ENCODE measurements at places on chromosomes 6 and 20. TPM values are rescaled to one million over a fixed set of nuclear protein-coding genes. Genes with fewer than 3 reads are reported as not detected.

GRCh38 chr6:49790341-49790740 is 3.3 kb upstream of the PGK2 start:
- H3K36me3 ChIP-seq, result no peaks in the 10 kb centered on the region
- H3K27ac ChIP-seq, result no peak overlapping the region
- H3K27me3 ChIP-seq, result no peaks in the 10 kb centered on the region
- no peaks in the 10 kb centered on the region for H3K4me1 ChIP-seq

DNA sequence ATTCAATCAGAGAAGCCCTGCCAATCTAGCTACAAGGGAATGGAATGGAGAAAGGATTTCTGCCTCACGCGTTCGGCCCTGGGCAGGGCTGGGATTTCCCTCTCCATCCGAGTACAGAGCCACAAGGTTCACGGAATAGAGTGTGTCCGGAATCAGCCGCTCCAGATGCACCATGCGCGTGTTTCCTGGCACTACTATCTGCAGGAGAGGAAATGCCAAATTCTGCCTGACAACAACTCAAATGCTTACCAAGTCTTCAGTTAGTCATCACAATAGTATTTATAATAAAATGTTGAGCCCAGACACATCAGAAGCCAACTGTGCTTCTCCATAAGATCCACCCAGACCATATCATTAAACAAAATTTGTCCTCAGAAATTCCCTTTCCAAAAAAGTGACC is 75.1 kb downstream of the COL12A1 start:
- no peak overlapping the region for H3K27ac ChIP-seq
- no peak overlapping the region for H3K4me3 ChIP-seq
- no peak for DNase-seq
- no peaks in the 10 kb centered on the region for H3K36me3 ChIP-seq
- H3K27me3 ChIP-seq, result no peaks in the 10 kb centered on the region

AP5S1 gene
- polyA plus RNA-seq, result 6.6 TPM

RIPPLY2 gene
- polyA plus RNA-seq, result not detected

- H3K4me1 ChIP-seq, result no peaks in the 10 kb centered on the region
- H3K27ac ChIP-seq, result no peak overlapping the region
- H3K36me3 ChIP-seq, result no peaks in the 10 kb centered on the region
- H3K4me3 ChIP-seq, result no peak overlapping the region
- no peak for DNase-seq
These were observed 22.8 kb upstream of the RBBP8NL start for GRCh38 chr20:62449951-62450691.

DNA sequence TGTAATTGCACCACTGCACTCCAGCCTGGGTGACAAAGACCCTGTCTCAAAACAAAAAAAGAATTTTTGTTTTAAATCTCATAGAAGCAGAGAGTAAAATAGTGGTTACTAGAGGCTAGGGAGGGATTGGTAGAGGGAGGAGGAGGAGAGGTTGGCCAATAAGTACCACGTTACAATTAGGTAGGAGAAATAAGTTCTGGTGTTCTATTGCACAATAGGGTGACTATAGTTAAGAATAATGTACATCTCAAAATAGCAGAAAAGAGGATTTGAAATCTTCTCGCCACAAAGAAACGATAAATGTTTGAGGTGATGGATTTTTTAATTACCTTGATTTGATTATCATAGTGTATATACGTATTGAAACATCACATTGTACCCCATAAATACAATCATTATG is 27.1 kb upstream of the TOP1 start:
- peaks cover 52% of the 10 kb centered on the region for H3K4me1 ChIP-seq
- peak overlapping the region; percentile 86 for H3K27ac ChIP-seq
- H3K27me3 ChIP-seq, result no peaks in the 10 kb centered on the region
- no peak overlapping the region for H3K4me3 ChIP-seq

- no peaks in the 10 kb centered on the region for H3K4me1 ChIP-seq
- H3K36me3 ChIP-seq, result no peaks in the 10 kb centered on the region
- no peak for DNase-seq
- no peaks in the 10 kb centered on the region for H3K27me3 ChIP-seq
- no peak overlapping the region for H3K4me3 ChIP-seq
These were observed 67.9 kb upstream of the BMP5 start for GRCh38 chr6:55943329-55943728.

GRCh38 chr20:32809907-32810306 is 9.8 kb upstream of the MAPRE1 start:
- H3K27ac ChIP-seq, result no peak overlapping the region
- no peak overlapping the region for H3K4me3 ChIP-seq

DNA sequence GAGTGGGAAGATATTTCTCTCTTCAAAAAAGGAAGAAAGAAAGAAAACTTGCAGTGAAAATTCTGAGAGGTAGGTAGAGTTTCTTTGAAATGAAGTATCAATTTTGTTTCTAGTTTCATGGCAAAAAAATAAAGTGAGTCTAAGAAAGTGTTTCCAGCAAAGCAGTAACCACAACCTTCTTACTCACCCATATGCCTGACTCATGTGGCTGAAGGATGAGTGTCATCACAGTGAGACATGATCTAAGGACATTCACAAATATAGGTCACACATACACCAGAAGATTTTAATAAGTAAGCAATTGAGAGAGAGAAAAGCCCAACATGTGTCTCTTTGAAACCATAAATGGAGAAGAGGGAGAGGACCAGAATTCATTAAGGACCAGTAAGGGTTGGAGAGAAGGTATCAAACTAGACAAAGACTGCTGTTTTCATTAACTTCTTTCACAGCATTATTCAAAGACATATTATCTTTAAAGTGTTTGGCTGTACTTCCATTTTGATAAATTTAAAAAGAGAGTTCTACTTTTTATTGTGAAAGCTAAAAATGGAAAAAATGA is 169.5 kb downstream of the FRK start:
- no peaks in the 10 kb centered on the region for H3K4me1 ChIP-seq
- DNase-seq, result no peak
- H3K27ac ChIP-seq, result no peak overlapping the region

GRCh38 chr6:157200611-157201010 is 122.7 kb downstream of the TMEM242 start:
- H3K36me3 ChIP-seq, result peaks cover 80% of the 10 kb centered on the region
- H3K27me3 ChIP-seq, result no peaks in the 10 kb centered on the region
- H3K27ac ChIP-seq, result no peak overlapping the region
- DNase-seq, result no peak
- H3K4me3 ChIP-seq, result no peak overlapping the region

GRCh38 chr20:44615876-44616603 is 33.7 kb downstream of the PKIG start:
- no peak overlapping the region for H3K4me3 ChIP-seq
- H3K27me3 ChIP-seq, result no peaks in the 10 kb centered on the region
- no peak for DNase-seq
- H3K4me1 ChIP-seq, result peaks cover 3% of the 10 kb centered on the region

DNA sequence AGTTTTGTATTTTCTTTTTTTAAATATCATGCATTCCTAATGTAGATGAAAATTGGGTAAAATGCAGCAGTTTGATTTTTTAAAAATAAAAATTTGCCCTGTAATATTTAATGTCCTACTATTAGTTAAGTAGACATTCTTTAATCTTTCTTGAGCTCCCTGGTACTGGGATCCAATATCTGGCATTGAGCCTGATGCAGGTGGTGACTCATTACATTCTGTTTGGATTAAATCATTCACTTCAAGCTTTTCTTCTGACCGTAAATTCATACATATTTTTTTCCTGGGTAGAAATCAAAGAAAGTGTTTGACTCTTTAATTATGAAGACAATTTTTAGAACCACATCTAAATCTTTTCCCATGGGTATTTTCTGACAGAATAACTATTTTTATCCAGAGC is 768.8 kb upstream of the SLC35B3 start:
- no peak overlapping the region for H3K4me3 ChIP-seq
- DNase-seq, result no peak
- H3K36me3 ChIP-seq, result no peaks in the 10 kb centered on the region
- no peaks in the 10 kb centered on the region for H3K4me1 ChIP-seq
- no peak overlapping the region for H3K27ac ChIP-seq

DNA sequence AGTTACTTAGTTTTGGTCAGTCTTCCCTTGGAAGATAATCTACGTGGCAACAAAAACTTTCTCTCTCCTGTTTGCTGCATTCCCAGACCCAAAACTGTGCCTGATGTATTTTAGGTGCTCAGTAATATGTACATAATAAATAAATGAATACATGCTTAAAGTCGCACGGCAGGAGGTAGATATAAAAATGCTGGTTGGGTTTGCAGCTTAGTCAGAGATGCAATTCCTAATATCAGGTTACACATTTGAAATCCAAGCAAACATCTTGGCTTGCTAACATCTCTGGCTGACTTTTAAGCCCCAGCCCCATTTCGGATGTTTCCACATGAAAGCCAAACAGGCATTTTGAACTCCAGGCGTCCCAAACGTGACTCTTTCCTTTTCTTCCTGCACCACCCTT is 91.0 kb downstream of the KCNQ5 start:
- no peaks in the 10 kb centered on the region for H3K36me3 ChIP-seq
- H3K4me3 ChIP-seq, result no peak overlapping the region
- no peak for DNase-seq
- no peaks in the 10 kb centered on the region for H3K27me3 ChIP-seq

ENPP5 gene
- not detected for polyA plus RNA-seq

DNA sequence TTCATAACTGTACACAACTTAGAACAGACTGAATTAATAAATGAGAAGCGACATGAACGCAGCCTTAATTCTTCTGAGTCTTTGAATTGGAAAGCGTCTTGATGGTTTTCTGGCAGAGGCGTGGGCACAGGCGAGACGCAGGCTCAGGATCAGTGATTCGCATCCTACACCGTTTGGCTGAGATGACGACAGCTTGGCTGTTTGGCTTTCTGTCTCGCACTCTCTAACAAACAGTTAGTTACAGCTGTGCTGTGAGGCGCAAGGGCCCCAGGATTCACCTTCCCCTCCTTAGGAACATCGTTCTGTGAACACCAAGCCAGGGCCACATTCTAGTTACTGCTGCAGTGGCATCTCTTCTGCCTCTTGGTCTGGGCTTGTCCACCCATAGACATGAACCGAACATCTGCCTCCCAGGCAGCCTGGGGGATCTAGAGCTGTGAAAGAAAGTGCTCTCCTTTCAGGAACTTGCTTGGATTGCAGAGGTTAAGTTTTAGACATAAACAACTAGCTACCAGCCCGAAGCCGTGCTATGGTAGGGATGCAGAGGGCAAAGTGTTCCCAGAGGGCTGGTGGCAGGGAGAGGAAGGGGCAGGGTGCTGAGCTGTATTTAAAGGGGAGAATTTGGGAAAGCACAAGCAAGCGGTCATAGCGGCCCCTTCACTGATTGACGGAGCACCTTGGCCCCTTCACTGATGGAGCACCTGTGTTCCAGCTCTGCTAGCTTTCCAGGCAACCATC is 49.6 kb downstream of the TCP11 start:
- H3K27ac ChIP-seq, result no peak overlapping the region
- no peak overlapping the region for H3K4me3 ChIP-seq
- H3K36me3 ChIP-seq, result peaks cover 55% of the 10 kb centered on the region
- no peaks in the 10 kb centered on the region for H3K27me3 ChIP-seq

ADGRF4 gene
- not detected for polyA plus RNA-seq

GHRH gene
- not detected for polyA plus RNA-seq

DNA sequence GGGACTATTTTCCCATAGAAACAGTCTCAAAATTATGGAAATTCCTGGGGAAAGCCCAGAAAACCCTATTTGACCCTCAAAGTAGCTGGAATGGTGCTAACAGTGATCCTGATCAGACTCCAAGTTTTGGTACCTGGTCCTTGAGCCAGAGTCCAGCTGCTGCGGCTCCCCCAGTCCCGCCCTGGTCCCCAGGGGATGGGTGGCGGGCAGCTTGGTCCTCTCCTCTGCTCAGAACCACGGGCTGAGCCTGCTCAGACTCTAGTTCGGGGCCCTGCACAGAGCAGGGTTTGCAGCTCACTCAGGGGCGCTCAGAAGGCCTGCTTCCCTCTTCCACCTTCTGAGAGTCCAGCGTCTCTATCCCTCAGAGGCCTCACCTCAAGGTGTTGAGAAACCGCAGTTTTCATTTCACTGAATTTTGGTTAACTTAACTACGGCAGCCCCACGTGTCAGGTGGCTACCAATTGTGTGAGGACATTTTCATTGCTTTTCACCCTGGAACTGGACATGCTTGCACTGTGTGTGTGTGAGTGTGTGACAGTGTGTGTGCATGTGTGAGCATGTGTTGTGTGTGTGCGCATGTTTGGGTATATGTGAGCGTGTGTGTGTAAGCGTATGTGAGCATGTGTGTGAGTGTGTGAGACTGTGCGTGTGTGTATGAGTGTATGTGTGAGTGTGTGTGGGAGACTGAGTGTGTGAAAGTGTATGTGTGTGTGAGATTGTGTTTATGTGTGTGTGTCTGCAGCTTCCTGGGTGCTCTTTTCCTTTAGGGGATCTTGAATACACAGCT is 44.2 kb upstream of the PDE10A start:
- no peak for DNase-seq
- H3K4me3 ChIP-seq, result no peak overlapping the region
- H3K27me3 ChIP-seq, result no peaks in the 10 kb centered on the region
- no peaks in the 10 kb centered on the region for H3K4me1 ChIP-seq
- H3K36me3 ChIP-seq, result no peaks in the 10 kb centered on the region

GRCh38 chr6:80872199-80872950 is 765.9 kb downstream of the BCKDHB start:
- H3K4me1 ChIP-seq, result no peaks in the 10 kb centered on the region
- no peak overlapping the region for H3K27ac ChIP-seq
- DNase-seq, result no peak
- H3K4me3 ChIP-seq, result no peak overlapping the region
- H3K27me3 ChIP-seq, result no peaks in the 10 kb centered on the region

DNA sequence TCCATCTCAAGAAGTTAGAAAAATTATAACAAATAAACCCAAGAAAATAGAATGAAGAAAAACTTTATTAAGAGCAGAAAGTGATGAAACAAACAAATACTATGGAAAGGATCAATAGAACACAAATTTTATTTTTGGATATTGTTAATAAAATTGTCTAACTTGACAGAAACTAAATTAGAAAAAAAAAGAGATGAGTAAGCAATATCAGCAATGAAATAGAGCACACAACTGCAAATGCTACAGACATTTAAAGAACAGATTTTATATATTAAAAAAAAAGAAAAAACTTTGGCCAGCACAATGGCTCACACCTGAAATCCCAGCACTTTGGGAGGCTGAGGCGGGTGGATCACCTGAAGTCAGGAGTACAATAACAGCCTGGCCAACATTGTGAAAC is 628.0 kb downstream of the EPHA7 start:
- no peak for DNase-seq
- no peaks in the 10 kb centered on the region for H3K36me3 ChIP-seq
- no peaks in the 10 kb centered on the region for H3K27me3 ChIP-seq
- H3K27ac ChIP-seq, result no peak overlapping the region
